ENCODE measurements at places on chromosomes 5 and 9.

DNA sequence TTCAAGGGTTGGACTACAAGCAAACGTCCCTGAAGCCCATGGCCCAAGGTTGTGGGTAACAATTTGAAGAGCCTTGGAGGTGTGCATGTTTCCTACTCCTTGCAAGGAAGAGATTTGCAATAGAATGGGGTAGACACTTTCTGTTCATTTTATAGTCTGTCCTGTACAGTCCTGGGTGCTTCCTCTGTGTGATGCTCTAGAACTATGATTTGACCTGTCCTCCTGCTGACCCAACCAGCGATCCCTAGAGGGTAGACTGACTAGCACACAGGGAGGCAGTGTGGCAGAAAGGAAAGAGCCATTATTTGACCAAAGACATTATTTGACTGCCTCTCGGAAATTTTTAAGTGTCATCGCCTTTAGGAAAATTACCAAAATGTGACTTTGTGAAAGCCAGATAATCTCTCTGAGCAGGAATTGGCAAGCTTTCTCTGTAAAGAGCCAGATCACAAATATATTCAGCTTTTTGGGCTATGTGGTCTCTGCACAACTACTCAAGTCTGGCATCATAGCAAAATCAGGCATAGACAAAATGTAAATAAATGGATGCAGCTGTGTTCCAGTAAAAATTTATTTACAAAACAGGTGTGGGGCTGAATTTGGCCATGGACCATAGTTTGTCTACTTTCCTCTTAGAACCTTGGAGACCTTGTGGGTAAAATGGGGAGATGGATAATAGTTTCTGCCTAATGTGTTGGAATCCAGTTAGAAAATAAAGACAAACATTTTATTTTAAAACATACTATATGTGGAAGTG lies 106.8 kb downstream of the DMRT2 start:
- no peak for DNase-seq

- DNase-seq = no peak
Measured at GRCh38 chr9:76944011-76944410, 38.1 kb upstream of the PRUNE2 start.

- no peak for DNase-seq
Measured at GRCh38 chr9:137371521-137371941, 51.4 kb downstream of the EXD3 start.

DNA sequence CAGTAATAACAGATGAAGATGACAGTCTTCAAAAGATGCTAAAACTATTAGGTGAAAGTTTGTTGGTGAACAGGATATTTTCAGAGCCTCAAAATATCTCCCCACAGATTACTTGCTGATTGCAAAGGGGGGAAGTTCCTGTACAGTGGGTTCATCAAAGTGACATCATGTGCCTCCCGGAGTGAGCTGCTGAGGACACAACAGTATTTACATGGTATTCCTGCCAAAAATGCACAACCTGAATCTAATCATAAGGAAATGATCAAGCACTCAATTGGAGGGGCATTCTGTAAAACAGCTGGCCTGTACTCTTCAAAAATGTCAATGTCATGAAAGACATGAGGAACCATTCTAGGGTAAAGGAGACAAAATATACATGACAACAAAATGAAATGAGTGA lies 18.9 kb upstream of the GLIS3 start:
- no peak for DNase-seq

DNA sequence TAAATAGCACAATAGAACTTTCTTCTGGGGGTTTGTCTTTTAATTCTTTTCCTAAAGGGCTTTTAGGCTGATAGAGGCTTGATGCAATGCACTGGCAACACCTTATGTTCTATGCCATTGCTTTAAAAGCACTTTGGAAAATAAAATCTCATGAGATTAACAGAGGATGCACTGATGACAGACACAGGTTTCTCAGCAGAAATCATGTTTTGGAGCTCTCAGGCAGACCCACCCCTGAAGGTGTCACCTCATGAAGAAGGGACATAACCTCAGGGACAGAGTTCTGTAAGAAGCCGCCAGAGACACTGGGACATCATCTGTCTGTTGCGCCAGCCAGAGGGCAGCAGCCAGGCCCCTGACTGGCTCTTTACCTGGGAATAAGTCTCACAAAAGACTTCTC lies 27.7 kb downstream of the SLC22A5 start:
- no peak for DNase-seq
